ENCODE measurements at places on chromosomes 2 and 18.

GRCh38 chr2:233758849-233759248, 1.2 kb upstream of the UGT1A1 start:
- DNase-seq: no peak

DNA sequence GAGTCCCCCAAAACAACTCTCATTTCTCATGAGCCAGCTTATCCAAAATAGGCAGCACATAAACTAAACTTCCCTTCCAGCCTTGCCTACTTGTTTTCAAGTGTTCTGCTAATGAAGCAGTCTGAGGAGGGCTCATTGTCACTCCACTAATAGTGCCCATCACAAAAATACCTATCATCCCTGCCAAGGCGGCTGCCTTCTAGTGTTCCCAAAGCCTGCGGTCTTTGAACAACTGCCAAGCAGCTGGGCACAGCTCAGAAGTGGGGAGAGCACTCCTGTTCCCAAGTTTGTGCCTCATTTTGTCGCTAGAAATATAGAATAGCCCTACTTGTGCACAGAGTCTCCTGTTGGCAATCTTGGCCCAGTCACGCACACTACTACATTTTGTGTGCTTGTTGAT, 50.3 kb downstream of the DTNA start:
- no peak for DNase-seq

GRCh38 chr2:98187194-98187593, 100.2 kb downstream of the VWA3B start:
- no peak for DNase-seq

DNA sequence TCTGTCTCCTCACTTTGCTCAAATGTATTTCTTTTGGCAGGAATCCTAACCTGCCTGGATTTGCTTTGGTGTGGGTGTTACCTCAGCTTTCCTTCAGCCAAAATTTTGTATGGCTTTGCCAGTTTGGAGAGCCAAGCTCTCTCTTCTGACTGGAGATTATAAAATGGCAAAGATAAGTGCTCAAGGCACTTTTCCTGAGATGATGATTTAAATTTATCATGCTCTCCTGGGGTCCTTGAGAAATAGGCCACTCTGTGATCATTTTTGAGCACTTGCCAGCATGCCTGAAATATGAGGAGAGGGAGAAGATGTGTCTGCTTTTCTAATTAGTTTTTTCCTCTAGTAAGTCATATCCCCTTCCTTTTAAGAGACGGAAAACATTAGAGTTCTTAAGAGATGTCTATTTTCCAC, 683.0 kb downstream of the SLC4A3 start:
- no peak for DNase-seq

DNA sequence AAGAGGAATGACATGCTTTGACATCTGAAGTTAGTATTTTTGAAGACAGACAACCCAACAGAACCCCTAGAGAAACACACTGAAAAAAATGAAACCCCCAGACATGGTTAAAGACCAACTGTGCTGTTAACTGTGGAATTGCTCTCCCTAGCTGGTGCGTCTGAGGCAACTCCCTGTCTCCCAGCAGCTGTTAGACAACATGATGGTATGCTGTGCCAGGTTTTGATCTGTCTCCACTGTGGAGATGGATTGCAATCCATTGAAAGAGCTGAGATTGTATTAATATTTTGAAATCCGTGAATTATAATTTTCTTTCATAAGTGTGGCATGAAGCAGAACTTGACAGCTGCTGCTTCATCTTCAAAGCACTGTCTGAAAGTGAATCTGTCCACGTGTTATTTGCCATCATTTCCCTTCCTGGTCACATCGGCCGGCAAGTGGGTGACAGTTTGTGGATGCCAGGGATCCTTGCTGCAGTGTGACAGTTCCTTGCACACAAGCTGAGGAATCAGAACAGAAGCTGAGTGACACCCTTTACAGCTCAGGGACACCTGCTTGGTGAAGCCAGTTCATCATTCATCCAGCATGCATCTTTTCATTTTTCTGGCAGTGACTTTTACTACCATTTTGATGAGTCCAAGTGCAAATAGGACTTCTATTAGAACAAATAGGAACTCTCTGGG, 58.2 kb upstream of the ACSL3 start:
- DNase-seq: no peak

- DNase-seq: no peak
These were observed 600 bp downstream of the KATNAL2 start for GRCh38 chr18:46917803-46918600.

DNA sequence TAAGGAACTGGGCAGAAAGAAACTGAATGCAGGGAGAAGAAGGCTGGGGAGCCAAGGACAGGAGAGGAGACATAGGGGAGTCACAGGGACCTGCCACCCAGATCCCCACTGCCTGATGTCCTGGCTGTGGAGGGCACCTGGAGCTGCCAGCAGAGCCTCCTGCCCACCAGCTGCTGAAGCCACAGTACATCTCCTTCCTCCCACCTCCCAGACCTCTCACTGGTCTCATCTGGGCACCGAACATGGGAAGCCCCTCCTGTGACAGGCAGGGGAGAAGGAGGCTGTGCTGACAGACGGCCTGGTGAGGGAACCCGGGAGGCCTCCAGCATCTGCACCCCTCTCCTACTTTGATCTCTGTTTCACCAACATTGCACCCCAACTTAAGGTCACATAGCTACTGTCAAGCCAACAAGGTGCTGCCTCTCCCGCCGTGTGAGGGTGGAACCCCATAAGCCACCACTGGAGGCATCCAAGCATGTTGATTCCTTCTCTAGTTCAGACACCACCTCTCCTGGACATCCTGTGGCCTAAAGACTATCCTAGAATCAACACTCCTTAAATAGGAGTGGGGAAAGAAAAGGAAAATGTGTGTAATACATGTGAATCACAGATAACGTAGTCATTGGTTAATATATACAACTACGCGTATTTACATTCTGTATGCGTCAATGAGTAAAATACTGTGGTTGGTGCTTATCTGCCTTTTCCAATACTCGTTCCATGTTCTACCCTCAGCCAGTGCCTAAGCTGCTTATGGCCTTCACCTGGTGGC, 3.5 kb upstream of the RNPEPL1 start:
- DNase-seq: no peak

DNA sequence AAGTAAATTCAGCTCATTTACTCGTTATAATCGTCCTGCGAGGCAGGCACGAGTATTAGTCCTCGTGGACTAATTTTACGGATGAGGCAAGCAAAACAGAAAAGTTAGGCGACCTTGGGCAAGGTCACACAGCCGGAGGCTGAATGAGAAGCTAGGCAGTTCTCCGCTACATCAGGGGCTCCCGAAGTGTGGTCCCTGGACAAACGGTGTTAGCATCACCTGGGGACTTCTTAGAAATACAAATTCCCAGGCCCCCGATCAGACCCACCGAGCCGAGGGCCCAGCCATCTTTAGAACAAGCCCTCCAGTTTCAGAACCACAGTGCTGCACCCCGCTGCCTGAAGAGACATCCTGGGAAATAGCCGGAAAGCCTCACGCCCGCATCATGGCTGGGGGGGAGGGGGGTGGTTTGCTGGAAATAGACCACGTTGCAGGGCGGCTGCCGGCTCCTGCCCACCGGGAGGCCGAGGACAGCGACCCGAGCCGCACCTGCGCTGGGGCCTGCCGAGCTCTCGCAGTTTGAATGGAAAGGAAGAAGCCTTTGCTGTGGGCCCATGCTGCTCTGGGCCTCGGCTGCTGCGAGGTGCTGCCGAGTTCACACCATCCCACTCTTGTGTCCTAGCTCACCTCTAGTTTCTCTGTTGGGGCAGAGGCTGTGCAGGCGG, 72.2 kb downstream of the TFCP2L1 start:
- DNase-seq: no peak

GRCh38 chr2:224126003-224126402, 86.9 kb upstream of the SERPINE2 start:
- no peak for DNase-seq

- no peak for DNase-seq
These were observed 1193.4 kb downstream of the DSC3 start for GRCh38 chr18:29849144-29849543.

- DNase-seq: no peak
These were observed 30.1 kb downstream of the SLC8A1 start for GRCh38 chr2:40421631-40422297.

GRCh38 chr2:222532315-222532714, 108.0 kb downstream of the SGPP2 start:
- DNase-seq: no peak

- DNase-seq: no peak
These were observed 269.9 kb upstream of the SETBP1 start for GRCh38 chr18:44410740-44411139.

- no peak for DNase-seq
These were observed 8.2 kb downstream of the FBXO15 start for GRCh38 chr18:74139411-74139810.

- DNase-seq: no peak
These were observed 57.5 kb downstream of the KDM3A start for GRCh38 chr2:86498468-86499260.

DNA sequence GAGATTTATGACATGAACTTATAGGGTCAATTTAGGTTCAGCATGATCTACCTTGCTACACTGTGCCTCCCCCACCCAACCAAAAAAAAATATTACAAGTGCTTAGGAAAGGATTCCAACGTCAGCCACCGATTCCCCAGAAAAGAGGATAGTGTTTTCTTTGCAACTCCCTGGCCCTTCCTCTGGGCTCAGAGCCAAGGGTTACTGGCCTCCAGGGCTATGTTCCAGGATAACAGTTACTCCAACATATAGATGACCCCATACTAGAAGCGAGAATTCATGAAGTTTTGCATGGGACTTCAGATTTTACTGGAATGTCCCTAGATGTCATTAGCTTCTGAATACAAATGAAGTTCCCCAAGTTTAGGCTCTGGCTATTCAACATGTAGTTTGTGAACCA, 172.1 kb downstream of the UPP2 start:
- DNase-seq: no peak

DNA sequence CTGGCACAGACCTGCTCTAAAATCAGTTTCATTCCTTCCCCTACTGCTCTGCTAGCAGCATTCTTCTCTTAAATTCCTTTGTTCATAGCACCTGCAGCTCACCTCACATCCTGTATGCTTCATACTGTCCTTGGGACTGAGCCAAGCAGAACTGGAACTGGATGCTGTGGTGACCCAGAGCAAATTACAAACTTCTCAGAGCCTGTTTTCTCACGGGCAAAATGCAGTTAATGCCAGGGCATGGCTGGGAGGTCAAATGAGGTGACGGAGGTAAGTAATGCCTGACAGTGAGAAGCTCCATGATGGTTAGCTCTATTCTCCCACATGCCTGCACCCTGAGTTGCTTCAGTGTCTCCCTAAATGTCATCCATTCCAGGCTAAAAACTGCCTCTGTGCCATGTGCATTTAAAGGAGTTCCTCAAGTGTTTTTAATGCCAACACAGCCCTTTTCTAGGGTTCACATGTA, 29.7 kb downstream of the C2orf42 start:
- DNase-seq: peak; percentile 99

All from GM12878 (cell line).